LHCN-M2 (cell line): ENCODE measurements at places on chromosomes 5 and 9. TPM values are rescaled to one million over a fixed set of nuclear protein-coding genes. Genes with fewer than 3 reads are reported as not detected.

DNA sequence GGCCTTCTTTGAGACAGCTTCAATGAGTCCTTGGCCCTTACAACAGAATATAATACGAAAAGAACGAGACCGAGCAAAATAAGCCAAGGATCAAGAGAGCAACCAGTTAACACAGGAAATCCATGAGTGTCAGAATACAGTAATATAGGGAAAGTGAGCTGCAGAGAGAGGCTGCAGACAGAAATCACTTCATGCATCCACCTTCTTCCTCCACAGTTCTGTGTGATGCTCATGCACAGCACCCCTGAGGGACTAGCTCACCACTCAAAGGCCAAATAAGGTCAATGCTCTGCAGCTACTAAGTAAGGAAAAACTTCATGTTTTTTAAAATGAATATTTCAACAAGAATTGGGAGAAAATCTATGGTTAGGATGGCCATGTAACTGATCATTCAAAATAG is 257.1 kb downstream of the MCTP1 start:
- no peak for DNase-seq

Gene SLC34A3
- 0.06 TPM in 1 of 2 replicates, not detected in the other for total RNA-seq

Gene NELFB
- total RNA-seq, result 60.7 and 61.8 TPM in 2 replicates

GRCh38 chr5:144173766-144174165 is 3.1 kb downstream of the KCTD16 start:
- no peak for DNase-seq
